H1 (cell line): ENCODE measurements at places on chromosomes 11 and 22. TPM values are rescaled to one million over a fixed set of nuclear protein-coding genes. Genes with fewer than 3 reads are reported as not detected.

Gene UPK3A
- total RNA-seq: 0.35 TPM in 1 of 2 replicates, not detected in the other

- no peak for DNase-seq
Observed at GRCh38 chr22:50445071-50445879, 29.6 kb downstream of the SBF1 start.

DNA sequence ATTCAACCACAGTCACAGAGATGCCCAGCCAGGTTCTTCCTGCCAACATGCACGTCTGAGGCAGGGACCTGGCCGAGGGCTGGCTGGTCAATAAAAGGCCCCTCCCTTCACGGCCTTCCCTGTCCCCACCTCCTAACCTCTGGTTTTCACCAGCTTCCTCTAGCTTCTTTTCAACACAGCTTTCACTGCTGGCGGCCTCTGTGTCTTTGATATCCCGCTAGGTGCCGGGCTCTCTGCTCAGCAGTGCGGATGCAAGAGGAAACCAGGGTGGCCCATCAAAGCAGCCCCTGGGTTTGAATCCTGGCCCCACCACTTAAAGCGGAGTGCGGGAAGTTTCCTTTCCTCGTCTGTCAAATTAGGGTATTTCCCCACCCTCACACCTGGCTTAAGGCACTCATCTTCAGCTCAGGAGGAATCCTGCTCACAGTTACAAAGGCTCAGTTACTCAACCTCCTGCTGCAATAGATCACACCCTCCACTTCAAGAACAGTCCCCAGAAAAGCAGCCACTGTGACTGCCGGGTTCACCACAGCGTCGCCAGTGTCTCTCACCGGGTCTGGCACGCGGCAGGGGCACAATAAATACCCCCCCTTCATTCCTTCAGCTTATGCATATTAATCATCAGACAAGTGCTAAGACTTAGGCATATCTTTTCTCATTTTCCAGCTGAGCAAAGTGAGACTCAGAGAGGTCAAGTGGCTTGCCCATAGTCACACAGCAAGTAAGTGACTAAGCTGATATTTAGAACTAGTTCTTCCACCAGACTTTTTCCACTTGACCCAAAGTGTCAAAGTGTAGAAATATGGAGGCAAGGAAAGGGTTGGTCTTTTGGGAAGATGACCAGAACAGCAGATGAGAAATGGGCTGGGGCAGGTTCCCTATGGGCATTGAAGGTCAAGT is 45.7 kb downstream of the TXN2 start:
- no peak for DNase-seq

Gene VSIG10L2
- total RNA-seq: not detected in 2 replicates

DNA sequence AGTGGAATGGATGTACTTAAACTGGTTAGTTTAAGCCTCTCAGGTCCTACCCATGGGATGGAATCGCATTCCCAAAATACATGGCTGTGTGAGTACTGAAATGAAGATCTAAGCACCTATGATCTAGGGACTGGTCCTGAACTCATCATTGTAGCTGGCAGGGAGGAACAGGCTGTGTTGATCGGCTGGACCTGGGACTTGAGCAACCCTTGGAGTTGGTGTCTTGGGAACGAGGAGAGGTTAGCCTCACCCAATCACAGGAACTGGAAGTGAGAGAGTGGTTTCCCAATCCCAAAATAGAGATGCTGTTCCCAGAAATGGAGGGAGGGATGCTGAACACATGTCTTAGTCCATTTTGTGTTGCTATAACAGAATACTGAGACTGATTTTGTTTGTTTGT is 16.4 kb upstream of the ASCC2 start:
- DNase-seq: no peak

Gene TRIM66
- 3.0 and 3.1 TPM in 2 replicates for total RNA-seq

Gene RASSF10
- 1.5 and 1.8 TPM in 2 replicates for total RNA-seq
